ENCODE measurements at places on chromosomes 6 and 20.

GRCh38 chr6:47809873-47810272, 28.0 kb downstream of the OPN5 start:
- DNase-seq: no peak

DNA sequence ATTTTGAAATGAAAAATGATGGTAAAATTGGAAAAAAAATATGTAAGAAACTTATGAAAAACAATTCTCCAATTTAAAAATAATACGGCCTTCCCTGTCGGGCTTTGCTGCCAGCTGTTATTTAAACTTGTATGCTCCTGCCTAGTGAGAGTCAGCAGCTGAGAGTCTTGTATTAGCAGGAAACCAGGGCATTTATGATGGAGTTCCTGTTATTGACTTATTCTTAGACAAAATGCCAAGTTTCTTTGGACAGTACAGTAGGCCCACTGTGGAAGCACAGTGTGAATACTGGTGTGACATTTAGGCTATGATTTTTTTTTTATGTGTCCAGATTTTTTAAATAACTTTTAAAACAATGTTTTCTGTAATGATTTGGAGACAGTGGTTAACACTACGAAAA, 42.1 kb downstream of the GMDS start:
- DNase-seq: no peak

- DNase-seq: no peak
Observed at GRCh38 chr20:19907326-19908056, 109.7 kb upstream of the NAA20 start.

DNA sequence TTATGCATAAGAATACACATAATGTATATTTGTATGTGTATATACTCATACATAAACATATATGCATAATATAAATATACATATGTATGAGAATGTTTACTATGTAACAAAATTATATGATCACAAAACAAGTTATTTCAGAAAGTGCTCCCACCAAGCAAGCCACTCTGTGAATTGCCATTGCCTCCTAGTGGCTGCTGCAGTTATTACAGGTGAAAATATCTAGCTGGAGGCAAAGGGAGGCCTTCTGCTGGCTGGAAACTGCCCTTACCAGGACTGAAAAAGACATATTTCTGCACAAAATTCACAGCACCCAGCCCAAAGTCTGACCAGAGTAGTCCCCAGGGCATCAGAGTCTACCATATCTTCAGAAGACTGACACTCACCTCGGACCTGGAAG, 14.4 kb upstream of the ADAM33 start:
- DNase-seq: no peak

- DNase-seq: no peak
Observed at GRCh38 chr20:59585714-59586409, 18.5 kb upstream of the PHACTR3 start.

DNA sequence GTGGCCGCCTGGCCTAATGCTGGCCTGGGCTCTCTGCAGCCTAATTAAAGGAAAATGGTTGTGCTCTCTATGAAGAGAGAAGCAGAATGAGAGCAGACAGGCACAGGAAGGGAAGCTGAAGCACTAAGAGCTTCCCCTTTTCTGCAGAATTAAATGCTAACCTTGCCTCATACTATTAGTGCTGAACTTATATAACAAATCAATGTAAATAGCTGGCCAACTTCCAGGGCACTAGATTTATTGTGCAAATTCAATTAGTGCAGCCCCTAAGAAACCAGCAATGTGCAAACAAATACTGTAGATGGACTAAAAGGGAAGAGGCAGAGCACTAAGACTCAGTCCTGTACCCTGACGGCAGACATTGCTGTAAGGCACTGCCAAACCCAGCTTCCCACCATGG, 36.1 kb upstream of the INSM1 start:
- no peak for DNase-seq

- no peak for DNase-seq
Observed at GRCh38 chr6:149935246-149935645, 6.6 kb upstream of the ULBP2 start.

GRCh38 chr6:90044833-90045381, 150.6 kb downstream of the GJA10 start:
- DNase-seq: peak; percentile 59

DNA sequence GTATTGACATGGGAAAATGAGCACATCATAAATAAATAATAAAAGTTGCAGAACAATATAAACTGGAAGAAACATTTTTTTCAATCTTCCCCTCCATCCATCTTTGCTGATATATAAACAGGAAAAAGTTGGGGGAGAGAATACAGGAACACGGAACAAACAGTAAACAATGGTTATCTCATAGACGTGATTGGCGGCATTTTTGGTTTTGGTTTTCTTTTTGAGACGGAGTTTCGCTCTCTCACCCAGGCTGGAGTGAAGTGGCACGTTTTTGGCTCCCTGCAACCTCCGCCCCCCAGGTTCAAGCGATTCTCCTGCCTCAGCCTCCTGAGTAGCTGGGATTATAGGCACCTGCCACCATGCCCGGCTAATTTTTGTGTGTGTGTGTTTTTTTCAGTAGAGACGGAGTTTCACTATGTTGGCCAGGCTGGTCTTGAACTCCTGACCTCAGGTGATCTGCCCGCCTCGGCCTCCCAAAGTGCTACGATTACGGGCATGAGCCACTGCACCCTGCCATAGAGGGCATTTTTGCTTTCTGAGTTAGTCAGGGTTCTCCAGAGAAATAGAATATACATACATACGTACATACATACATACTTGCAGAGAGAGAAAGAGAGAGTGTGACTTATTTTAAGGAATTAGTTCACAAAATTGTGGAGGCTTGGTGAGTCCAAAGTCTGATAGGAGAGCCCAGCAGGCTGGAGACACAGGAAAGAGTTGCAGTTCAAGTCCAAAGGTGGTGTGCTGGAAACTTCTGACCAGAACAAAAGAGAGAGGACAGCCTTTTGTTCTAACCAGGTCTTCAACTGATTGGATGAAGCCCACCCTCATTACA, 22.6 kb downstream of the GNL1 start:
- DNase-seq: no peak

GRCh38 chr6:45946352-45946751, 69.3 kb downstream of the CLIC5 start:
- no peak for DNase-seq

- no peak for DNase-seq
Observed at GRCh38 chr20:2084703-2085102, 16.9 kb upstream of the STK35 start.

DNA sequence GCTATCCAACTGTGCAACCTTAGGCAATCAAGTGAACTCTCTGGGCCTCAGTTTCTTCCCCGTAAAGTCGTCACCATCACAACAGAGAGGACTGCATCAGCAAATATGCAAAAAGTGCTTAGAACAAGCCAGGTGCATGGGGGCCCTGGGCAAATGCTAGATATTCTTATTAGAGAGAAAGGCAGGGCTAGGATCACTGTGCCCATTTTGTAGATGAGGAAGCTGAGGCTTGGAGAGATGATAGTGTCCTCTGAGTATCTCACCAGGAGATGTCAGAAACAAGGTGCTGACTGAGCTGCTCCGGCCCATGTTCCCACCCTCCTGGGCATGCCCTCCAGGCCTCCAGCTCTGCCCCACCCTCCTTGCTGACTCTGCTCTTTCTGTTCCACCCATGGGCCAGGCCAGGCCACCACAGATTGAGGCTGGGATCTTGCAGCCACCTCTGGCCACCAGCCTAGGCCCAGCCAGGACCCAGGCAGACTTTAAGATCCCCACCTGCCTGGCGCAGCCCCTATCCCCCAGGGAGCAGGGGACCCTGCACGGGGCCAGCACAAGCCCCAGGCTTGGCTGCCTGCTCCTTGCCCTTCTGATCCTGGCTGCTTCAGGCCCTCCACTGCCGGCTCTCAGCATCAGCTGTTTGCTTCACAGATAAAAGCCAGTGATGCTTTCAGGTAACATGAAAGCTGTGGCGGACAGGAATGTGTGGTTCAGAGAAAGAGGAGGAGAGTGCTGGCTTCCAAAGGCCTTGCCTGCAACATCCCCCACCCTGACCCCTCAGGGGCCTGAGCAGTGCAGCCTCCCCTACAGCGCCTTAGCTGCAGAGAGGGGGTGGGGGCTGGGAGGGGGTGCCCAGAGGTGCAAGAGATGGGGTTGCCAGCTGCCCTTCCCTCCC, 47.6 kb downstream of the GRM4 start:
- no peak for DNase-seq

DNA sequence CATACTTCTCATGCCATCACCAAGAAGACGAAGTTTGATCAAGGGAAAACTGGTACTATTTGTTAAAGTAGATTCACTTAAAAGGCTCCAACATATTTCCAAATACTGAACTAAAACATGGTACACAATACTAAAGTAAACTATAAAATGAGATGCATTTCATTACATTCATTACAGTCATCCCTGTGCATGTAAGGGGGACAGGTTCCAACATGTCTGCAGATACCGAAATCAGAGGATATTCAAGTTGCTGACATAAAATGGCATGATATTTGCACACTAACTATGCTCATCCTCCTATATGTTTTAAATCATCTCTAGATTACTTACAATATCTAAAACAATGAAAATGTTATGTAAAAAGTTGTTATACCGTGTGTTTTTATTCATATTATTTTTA, 893.9 kb upstream of the MANEA start:
- DNase-seq: no peak

GRCh38 chr6:128139519-128139918, 238.7 kb upstream of the THEMIS start:
- peak; percentile 28 for DNase-seq

GRCh38 chr6:144786825-144787224, 501.7 kb downstream of the UTRN start:
- no peak for DNase-seq

GRCh38 chr20:58993332-58994248, 12.5 kb downstream of the NELFCD start:
- no peak for DNase-seq

- peak; percentile 83 for DNase-seq
Observed at GRCh38 chr6:27687154-27688013, 214.5 kb upstream of the ZNF184 start.

GRCh38 chr6:169707772-169708171, 5.8 kb downstream of the C6orf120 start:
- no peak for DNase-seq

DNA sequence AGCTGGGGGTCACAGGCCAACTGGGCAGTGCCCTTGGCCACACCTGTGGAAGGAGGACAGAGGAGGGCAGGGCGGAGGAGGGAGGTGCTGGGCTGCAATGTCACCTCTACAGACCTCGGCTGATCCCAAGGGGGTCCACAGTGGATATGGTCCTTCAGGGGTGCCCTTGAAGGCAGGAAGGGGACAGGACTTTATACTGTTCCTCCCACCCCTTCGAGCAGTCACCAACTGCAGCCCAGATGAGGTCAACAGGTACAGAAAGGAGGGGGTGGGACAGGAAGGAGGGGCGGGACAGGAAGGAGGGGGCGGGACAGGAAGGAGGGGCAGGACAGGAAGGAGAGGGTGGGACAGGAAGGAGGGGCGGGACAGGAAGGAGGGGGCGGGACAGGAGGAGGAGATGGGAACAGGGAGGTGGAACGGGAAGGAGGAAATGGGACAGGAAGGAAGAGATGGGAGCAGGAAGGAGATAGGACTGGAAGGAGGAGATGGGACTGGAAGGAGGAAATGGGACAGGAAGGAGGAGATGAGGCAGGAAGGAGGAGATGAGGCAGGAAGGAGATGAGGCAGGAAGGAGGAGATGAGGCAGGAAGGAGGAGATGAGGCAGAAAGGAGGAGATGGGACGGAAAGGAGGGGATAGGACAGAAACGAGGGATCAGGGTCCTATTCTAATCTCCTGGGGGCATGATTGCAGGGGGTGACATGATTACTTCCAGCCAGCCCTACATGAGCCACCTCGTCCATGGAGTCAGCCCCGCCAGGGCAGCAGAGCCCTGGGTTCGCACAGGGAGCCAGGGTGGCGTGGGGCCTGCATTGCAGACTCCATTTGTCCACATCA, 19.4 kb upstream of the MRGBP start:
- no peak for DNase-seq

- DNase-seq: no peak
Observed at GRCh38 chr20:57008217-57008616, 258.2 kb downstream of the BMP7 start.

DNA sequence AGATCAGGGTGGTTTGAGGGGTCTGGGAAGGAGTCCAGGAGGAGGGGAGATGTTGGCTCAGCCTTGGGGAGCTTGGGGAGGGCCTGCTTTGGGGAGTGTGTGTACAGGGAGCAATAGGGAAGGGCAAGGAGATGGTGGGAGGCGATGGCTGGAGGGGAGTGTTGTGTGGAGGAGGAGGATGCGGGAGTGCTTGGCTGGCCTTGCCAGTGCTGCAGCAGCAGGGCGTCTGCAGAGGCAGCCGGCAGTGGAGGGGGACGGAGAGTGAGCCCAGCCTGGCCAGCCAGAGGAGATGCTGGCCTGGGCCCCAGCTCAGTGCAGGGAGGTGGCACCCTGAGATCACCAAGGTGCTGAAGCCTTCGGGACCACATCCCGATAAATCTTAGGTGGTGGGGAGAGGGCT, 3.9 kb downstream of the IP6K3 start:
- no peak for DNase-seq

- DNase-seq: no peak
Observed at GRCh38 chr20:18615020-18615650, 27.3 kb downstream of the DTD1 start.

DNA sequence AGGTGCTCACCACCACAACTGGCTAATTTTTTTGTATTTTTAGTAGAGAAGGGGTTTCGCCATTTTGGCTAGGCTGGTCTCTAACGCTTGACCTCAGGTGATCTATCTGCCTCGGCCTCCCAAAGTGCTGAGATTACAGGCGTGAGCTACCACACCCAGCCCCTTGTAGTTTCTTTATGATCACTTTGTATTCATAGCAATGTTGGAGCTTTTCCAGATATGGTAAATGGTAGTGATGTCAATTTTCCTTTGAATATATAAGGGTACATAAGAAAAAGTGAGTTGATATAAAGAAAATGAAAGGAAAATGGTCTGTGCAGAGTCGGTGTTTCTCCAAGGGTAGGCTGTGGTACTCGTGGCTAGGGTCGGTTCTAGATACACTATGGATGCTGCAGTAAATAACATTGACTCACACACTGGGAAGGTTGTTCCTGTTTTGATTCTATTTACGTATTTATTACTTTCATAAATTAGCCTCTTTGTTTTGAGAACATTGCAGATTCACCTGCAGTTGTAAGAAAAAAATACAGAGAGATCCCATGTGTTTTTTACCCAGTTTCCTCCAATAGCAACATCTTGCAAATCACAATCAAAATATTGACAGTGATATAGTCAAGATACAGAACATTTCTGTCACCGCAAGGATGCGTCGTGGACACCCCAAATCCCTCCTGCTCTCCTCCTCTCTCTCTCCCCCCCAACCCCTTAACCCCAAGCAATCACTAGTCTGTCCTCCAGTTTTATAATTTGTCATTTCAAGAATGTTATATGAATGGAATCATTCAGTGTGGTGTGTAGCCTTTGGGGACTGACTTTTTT, 2.5 kb downstream of the ZNF831 start:
- no peak for DNase-seq

DNA sequence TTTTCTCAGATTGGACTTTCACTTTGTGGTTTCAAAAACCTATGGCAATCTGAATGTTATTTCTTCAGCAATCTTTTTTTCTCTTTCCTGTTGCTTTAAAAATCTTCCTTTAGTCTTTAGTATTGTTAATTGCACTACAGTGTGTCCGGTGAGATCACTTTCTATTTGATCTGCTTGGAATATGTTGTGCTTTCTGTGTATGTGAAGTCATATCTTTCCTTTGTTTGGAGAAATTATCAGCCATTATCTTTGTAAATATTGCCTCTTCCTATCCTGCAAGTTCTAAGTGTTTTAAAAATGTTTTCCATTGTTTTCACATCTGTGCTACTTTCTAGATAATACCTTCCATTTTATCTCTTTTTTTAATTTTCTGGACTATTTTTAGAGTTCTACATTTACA, 171.4 kb upstream of the PRSS16 start:
- DNase-seq: no peak
